GM23248 (cell line): ENCODE measurements at places on chromosomes 1 and 21.
A peak's percentile ranks its signal among the peaks of the same experiment; 100 is the strongest.

DNA sequence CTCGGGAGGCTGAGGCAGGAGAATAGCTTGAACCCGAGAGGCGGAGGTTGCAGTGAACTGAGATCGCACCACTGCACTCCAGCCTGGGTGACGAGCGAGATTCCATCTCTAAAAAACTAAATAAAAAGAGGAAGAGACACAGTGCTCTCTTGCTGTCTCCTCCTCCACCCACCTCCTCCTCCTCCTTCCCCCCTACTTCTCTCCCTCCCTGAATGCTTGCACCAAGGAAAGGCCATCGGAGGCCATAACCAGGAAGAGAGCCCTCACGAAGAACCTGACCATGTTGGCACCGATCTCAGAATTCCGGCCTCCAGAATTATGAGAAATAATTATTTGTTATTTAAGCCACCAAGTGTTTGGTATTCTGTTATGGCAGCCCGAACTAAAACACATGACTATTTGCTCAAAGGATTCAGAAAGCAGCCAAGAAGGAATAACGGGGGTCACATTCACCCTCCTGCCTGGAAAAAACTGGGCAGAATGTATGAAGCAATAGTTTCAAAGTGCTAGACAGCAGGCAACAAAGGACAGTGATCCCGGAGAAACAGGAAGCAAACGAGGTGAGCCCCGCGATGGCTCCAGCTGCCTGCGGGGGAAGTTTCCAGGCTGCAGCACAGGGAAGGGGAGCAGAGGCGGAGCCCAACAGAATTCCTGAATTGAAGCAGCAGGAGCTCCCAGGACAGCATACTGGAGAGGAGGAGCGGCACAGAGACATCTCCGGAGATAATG is 35.8 kb downstream of the LDLRAD1 start:
- DNase-seq = peak; percentile 68

DNA sequence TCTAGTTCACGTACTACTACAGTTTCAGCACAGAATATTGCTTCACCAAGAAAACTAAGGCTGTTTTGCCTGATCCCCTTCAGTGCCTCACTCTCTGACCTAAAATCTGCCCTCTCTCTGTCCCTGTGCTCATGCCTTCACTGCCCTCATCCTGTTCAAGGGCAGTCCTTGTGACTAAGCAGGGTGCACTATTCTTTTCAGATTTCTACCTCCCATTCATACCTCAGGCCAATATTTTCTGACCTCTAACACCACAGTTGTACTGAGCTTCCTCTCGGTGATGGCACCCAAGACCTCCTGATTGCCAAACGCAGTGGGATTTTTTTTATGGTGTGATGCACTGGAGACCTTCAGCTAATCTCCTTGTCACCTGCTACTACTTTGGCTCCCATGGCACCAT is 57.7 kb upstream of the GADD45A start:
- DNase-seq = no peak

DNA sequence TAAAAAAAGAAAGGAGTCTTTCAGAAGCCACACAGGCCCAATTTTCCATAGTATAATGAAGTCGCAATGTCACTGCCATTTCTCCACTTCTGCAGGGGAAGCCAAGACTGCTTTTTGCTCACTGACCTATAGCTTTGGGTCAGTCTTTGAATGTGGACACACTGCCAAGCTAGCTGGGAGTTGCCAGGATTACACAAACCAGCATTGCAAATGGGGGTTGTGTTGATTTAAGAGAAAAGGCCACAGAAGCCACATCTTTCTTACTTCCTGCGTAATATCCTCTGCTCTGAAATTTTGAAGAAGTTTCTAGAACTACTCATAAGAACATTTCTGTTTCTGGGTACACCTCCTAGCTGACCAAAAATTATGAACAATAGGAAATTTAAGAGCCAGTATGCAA is 45.8 kb upstream of the SAMSN1 start:
- DNase-seq = peak; percentile 30

- no peak for DNase-seq
Measured at GRCh38 chr1:155083052-155083541, 4.5 kb downstream of the EFNA3 start.

DNA sequence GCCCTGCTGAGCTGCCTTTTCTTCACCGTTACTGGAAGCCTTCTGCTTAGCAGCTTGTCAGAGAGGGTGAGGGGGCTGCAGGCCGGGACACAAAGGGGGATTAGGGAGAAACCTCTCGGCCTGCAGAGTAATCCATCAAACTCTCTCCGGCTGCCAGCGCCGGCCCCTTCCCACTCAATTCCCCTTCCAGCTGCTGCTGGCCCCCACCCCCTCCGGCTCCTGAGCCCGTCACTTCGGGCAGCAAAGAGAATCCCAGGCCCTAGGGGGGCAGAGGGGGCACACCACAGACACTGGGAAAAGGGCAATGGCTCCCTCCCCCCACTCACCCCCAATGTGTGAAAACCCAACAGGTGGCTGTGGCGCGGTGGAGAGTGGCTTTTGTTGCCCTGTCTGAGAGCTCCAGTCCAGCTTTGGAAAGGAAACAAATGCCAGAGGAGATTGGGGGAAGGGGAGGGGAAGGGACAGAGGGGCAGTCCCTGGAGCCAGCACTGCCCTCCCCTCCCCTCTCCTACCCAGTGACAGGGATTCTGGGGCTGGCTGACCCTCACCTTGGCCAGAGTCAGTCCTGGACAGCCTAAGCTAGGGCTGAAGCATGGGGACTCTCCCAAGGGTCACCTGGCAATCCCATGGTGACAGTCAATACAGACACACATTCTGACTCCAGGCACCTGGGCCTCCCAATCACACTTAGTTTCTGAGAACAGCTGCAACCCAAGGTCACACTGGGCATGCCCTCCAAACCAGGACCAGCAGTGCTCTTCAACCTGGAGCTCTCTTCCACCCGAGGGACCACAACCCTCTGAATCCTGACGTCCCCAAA is 9.5 kb downstream of the SLC45A3 start:
- no peak for DNase-seq

DNA sequence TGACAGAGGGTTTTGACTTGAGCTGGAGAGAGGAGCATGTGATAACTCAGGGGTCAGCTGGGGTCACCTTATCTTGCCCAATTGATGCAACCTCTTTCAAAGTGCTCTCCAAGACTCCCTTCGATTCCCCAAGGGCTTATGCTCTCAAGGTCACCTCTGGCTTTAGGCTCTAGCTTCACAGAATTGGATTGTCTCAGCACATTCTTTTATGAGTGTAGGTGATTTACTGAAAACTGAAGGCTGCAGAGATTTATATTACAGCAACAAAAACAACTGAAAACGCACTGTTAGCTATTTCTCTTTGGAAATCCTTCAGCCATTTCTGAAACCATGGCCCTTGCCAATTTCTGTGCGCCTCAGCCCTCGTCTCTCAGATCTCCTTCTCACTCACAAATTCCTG is 34.5 kb upstream of the MAP1LC3C start:
- DNase-seq = no peak

- no peak for DNase-seq
Measured at GRCh38 chr1:192884241-192884640, 75.4 kb downstream of the RGS2 start.

GRCh38 chr1:48492392-48492791 is 20.4 kb upstream of the SPATA6 start:
- no peak for DNase-seq

DNA sequence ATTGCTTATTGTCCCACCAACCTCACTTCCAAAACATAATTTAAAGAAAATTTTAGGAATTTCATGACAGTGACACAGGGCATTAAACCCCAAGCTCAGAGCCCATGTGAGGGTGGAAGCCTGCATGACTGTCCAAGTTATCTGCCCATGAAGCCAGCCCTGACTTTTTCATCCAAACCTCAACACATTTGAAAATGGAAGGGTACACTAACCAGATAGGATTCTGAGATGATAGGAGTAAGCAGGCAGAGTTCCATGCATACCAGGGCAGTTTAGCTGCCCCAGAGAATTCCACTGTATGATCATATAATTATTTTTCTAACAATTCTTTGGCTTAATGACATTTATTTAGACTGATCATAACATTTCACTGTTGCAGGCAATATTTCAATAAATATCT is 986.0 kb downstream of the TTLL7 start:
- peak; percentile 15 for DNase-seq

DNA sequence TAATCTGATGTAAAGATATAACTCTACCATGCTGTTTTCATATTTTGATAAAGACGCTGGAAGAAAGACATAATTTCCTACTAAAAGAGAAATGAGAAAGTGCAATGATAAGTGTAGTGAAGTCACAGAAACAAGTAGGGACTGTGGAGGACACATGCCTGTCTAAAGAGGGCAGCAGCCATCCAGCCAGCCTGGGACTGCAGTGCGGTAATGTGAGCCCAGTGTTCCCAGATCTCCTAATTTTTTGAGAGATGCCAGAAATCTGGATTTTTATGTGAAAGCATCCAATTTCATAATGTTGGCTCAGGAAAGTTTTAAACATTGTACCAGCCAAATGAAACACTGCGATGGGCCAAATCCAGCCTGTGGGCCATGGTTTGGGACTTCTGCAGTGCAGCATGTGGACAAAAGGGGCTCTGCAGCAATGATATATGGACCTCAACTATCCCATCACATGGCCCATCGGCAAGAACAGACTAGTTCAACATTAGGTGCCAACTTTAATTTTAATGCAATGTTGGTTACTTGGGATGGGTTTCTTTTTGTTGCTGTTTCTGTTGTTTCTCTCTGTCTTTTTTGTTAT is 329.5 kb downstream of the LTN1 start:
- no peak for DNase-seq

GRCh38 chr21:37878946-37879660 is 37.2 kb downstream of the KCNJ6 start:
- peak; percentile 86 for DNase-seq

DNA sequence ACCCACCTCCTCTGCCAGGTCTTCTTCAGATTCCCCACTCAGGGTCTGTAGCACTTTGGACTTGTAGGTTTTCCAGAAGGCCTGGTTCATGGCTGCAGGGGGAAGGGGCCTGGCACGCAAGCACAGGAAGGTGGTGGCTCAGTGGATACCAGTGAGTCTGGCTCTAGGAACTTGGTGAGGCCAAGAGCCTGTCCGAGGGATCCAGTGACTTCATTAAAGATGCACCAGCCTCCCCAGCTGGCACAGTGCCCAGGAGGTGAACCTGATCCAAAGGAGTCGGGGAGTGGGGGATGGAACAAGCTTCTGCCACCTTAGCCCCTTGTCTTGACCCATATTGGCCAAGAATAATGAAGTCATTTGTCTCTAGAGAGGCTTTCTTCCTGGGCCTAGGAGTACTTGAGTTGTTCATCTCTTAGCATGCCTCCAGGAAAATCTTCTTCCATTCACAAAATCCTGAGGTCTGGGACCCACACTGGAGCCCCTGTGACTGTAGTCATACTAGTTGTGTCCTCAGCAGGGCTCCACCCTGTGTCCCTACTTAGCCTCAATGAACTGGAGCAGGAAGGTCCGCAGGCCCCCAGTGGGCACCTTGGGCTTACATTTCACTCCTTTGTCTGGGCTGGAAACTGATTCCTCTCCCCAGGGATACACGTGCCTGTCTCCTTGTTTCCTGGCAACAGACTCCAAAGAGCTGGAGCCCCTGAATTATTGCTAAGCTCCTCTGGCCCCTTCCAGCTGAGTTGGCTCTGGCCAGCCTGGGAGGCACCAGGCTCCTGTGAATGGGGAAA is at the start of gene C1orf232:
C1orf232 (minus strand) TSS at position 554 of the 788 bp plus-strand sequence; CDS start at position 90, 464 bp downstream.
- no peak for DNase-seq

GRCh38 chr1:2965676-2966075 is 55.6 kb upstream of the ACTRT2 start:
- DNase-seq = no peak

GRCh38 chr1:150017206-150017750 is 6.8 kb upstream of the OTUD7B start:
- DNase-seq = no peak

- peak; percentile 65 for DNase-seq
Measured at GRCh38 chr1:186722711-186723309, 42.6 kb upstream of the PTGS2 start.

DNA sequence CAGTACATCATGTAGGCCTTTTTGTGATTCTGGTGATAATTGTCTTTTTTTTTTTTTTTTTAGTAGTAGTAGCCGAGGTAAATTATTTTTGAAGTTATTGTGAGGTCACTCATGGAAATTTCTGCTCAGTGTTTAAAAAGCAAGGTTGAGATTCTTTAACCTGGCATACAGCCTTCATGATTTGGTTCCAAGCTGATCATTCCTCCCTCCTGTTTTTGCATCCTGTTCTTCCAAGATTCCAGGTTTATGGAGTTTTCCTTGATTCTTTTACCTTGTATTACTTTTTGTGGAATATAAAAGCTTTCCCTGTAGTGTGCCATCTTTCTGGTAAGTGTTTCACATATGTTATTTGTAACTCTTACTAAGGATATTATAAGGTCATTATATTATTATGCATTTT is 9.1 kb downstream of the ZFYVE9 start:
- DNase-seq = no peak

GRCh38 chr1:115729756-115730155 is 38.8 kb downstream of the CASQ2 start:
- DNase-seq = no peak

GRCh38 chr1:212060632-212061472 is 25.3 kb downstream of the DTL start:
- peak; percentile 27 for DNase-seq

DNA sequence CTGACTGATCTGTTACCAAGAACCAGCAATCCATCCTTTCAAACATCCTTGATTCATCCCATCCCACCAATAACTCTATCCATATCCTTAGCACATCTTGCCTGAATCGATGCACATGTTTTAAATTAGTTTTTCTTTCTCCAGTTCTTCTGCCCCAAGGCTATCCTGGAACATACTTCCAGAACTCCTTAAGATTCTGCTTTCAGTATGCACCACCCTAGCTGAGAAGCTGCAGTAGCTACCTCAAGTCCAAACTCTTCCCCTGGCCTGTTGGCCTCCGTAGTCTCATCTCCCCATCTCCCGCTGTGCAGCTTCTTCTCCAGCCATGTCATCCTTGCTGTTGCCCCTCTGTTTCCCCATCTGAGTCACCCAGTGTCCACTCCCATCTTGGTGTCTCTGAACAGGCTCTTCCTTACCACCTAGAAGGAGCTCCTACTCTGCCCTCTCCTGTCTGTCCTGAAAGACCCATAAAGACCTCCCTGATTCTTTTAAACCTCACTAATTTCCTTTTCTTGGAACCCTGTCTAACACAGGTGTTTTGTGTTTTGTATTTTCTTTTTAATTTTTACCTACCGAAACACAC is 108.0 kb downstream of the SGIP1 start:
- no peak for DNase-seq

DNA sequence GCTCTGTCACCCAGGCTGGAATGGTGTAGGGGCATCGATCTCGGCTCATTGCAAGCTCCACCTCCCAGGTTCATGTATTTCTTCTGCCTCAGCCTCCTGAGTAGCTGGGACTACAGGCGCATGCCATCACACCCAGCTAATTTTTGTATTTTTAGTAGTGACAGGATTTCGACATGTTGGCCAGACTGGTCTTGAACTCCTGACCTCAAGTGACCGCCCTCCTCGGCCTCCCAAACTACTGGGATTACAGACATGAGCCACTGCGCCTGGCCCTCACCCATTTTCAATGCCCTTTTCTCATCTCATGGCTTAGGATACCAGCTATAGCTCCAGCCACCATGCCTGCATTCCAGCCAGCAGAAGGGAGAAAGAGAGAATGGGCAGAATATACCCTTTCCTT is 12.9 kb upstream of the SOX13 start:
- DNase-seq = no peak
